ENCODE measurements at places on chromosomes 7 and 10.

- no peak for DNase-seq
Measured at GRCh38 chr7:82430500-82431465, 12.8 kb downstream of the CACNA2D1 start.

DNA sequence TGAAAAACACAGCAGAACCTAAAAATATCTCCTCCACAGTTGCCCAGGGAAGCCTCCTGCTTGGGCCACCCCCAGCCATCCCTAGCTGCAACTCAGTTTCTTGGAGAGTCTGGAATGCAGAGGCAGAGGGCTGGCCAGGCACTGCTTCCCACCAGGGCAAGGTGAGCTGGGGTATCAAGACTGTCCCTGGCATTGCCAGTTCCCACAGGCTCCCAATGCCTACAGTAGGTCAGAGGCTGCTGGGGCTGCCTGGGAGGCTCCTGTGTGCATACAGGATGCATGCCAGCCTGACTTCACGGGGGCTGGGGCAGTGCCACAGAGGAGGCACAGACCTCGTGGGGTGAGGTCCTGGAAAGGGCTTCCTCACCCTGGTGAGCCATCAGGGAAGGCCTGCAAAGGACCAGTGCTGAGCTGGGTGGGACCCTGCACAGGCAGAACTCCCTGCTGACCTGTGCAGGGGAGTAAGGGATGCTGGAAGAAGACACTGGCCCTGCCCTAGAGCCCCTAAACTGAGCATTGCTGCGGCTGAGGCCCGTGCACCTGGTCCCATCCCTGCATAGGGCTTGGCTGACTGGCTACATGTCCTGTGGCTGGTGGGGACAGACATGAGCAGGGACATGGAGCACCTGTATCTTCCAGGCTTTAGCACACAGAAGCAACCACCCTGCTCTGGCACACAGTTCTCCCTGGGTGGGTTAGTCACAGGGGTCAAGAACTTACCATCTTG is 121.9 kb upstream of the RET start:
- no peak for DNase-seq

DNA sequence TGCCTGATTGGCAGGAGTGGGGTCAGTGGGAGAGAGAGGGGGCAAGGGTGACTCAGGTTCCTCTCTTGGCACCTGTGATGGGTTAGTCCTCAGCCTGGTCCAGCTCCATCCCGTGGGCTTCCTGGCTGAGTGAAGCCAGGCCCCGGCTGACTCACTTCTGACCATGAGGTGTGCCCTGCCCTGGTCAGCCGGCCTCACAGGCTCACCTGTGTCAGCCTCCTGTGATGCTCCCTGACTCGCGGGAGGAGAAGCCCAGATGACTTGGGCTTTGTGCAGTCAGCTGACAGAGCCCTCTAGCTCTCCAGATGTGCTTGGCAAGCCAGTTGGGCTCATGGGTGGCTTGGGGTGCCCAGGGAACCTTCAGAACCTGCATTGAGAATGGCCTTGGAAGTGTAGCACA is 16.0 kb upstream of the PPIF start:
- no peak for DNase-seq

GRCh38 chr10:129193148-129193547 is 273.9 kb upstream of the MGMT start:
- no peak for DNase-seq

- DNase-seq, result no peak
Measured at GRCh38 chr7:13041368-13041988, 354.0 kb downstream of the ARL4A start.

GRCh38 chr10:121610798-121611323 is 12.6 kb upstream of the FGFR2 start:
- DNase-seq, result no peak

GRCh38 chr10:69007260-69007659 is 18.7 kb downstream of the KIFBP start:
- no peak for DNase-seq

GRCh38 chr7:116967254-116967922 is 14.1 kb downstream of the ST7 start:
- DNase-seq, result no peak

DNA sequence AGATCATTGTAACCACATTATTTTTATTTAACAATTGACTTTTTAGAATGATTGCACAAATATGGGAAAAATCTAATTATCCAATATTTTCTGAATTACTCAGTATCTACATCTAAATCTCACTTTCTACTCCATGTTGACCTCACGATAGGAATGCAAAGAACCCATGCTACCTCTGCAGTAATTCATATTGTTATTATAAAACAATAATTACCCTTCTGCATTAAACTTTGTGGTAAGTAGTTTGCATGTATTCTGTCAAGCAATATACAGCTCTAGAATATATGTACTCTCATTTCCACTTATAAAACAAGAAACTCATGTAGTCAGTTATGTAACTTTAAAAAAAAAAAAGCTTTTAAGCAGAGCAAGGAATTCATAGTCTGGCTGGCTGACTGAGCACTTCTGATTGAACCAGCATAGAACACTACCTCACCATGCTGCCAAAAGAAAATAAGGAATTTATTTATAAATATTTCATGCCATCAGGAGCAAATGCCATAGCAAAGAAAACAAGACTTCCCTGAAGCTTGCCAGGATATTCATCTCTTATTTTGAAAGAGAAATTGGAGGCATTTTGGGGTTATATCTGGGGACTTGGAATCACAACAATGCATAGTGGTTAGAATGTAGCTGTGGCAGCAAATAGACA is 895.7 kb downstream of the XPNPEP1 start:
- DNase-seq, result no peak

DNA sequence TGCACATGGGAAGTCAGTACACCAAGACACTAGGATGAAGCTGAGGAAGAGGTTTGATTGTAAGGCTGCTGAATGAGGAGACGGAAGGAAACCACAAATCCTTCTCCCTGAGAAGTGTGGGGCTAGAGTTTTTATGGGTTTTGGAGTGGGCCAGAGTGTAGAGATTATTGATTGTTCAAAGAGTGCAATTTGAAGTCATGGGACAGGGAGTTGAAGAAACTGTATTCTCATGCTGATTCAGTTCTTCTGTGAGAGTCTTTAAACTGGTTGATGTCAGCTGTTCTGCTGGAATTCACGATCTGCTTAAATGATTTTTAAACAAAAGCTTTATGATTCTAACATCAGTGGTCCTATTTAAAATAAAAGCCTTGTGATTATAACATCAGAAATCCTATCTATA is 91.2 kb downstream of the CSTF2T start:
- no peak for DNase-seq

DNA sequence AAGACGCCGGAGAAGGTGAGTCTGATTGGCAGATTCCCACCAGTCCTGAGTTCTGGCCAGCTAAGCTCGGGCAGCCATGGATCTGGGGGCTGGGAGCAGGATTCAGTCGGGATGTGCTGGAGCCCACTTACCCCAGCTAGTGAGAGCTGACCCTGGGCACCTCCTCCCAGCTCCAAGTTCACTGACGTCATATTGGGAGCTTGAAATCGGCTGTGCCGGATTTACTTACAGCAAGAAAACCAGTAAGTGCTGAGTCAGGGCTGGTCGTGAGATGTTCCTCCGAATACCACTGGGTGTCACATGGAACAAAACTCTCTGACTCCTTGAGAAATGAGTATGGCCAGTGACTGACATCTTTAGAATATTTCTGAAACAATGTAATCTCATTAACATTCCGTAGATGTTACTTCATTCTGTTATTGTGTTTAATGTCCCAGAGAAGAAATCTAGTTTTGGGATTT is 621.2 kb downstream of the SDK1 start:
- DNase-seq, result peak; percentile 19

All from HuH-7 (cell line).